ENCODE measurements at places on chromosomes 16 and 17.

GRCh38 chr16:84535851-84536250 is 31.4 kb upstream of the MEAK7 start:
- no peak for DNase-seq

- no peak for DNase-seq
Observed at GRCh38 chr16:70526403-70526802, 2.8 kb downstream of the SF3B3 start.

DNA sequence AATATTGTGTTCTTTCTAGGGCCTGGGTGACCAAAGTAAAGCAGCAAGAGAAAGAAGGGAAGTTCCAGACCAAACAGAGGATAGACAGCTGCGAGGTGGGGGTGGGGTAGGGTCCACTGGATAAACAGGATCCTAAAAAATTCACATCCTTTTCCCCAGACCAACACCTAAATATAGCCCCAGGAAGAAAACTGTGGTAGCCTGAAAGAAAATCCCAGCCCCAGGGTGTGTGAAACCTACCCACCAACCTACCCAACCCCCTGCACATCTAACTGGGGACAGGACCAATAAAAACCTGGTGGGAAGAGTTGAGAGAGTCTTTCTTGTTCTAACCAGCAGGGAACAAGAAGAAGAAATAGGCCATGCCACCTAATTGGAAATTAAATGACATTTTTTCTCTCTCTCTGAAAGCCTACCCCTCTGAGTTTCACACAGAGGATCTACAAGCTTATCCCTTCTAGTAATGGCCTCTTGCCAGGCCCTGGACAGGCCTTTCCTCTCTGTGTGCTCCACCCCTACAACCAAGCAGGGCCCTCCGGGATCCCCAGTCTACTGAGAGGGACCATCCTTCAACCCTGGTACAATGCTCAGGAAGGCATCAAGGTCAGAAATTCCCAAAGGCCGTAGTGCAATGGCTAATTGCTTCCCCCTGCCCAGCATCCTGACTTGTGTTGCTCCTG is 12.0 kb downstream of the MYO18A start:
- no peak for DNase-seq

DNA sequence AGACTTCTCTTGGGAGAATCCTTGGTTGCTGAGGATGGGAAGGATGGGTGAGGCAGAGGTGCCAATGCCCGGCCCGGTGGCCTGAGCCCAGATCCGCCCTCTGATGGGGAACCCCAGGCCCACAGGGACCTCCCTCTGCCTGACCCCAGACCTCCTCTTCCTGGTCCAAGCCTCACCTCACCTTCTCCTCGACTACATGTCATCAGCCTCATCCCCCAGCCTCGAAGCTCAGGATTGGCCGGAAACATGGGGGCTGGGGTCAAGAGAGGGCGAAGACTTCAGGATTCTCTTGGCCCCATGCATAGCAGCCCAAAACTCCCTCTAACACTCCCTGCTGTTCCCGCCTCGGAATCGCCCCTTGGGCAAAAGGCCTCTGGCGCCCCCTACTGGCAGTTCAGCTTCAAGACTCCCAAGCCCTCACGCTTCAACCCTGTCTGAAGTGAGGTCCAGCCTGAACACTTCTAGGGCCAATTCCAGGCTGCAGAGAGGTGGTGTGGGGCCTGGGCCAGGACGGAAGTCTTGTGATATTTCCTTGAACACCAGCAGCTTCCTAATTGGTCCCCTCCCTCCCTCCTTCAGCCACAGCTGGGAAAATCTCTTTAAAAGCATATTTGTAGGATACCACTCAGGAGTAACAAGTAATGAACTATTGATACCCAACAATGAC is 47.2 kb downstream of the ARHGAP27 start:
- peak; percentile 71 for DNase-seq

- DNase-seq: no peak
Observed at GRCh38 chr17:19651451-19652238, 3.1 kb downstream of the ALDH3A2 start.

DNA sequence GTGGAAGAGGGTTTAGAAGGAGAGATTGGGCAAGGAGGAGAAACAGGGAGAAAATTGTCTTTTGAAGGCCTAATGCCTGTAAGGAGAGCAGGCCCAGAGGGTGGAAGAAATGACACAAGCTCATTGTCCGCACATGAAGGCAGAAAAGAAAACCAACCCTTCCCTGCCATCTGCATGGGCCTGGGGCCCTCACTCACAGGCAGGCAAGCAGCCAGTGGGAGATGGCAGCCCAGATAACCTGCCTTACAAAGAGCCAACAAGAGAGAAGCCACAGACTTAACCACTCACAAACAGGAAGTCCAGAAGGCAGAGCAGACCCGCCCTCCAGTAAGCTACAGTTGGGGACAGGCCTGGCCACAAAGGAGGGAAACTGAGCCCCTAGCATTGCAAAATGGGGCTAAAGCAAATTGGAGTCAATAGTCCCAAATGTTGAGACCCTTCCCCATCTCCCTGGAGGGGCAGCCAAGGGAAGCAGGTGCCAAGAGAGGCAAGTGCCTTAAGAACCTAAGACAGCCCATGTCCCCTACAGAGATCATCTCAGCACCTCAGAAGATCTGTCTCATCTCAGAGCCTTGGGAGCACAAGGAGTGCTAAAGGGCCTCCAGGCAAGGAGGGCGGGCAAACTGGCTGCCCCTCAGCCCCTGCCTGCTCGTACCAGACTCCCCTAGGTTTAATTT is 7.3 kb upstream of the TSPOAP1 start:
- DNase-seq: no peak

DNA sequence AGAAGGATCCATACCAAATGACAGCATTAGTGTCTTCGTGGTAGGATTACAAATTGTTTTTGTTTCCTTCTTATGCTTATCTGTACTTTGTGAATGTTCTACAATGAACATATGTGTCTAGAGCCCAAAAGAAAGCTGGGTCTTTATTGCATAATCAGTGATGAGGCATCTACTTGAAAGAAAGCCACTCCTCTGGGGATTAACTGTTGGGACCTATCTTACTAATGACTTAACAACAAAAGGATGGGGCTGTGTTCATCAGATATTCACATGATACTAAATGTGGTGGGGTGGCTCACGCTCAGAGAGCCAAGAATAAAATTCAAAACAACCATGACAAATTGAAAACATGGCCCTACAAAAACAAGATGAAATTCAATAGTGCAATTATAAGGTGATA is 160.2 kb downstream of the RGS9 start:
- no peak for DNase-seq

GRCh38 chr16:49811644-49812334 is 44.1 kb downstream of the ZNF423 start:
- DNase-seq: no peak

GRCh38 chr16:68490829-68491575 is 42.7 kb upstream of the SMPD3 start:
- peak; percentile 42 for DNase-seq

DNA sequence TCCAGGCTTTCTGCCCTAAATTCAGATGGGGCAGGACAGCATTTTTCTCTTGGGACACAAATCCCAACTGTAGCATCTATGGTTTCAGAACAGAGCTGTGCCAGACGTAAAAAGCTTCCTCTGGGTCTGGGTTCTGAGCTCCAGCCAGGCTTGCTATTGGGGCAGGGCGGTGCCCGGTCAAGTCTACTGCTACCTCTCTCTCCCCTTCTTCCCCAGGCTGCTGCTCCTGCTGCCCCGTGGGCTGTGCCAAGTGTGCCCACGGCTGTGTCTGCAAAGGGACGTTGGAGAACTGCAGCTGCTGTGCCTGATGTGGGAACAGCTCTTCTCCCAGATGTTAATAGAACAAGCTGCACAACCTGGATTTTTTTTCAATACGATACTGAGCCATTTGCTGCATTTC is 1.1 kb downstream of the MT1M start:
- DNase-seq: no peak

DNA sequence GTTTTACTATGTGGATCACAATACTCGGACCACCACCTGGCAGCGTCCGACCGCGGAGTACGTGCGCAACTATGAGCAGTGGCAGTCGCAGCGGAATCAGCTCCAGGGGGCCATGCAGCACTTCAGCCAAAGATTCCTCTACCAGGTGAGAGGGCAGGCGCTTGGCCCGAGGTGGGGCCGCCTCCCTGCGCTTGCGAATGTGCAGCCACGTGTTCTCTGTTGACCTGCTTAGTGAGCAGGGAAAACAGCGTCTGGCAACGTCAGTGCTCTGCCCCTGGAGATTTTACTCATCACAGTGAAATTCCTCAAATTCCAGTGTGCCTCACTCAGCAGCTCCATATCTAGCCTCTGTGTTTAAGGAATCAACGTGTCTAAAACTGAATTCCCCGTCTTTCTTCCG is 33.4 kb upstream of the CLEC18A start:
- DNase-seq: peak; percentile 91

DNA sequence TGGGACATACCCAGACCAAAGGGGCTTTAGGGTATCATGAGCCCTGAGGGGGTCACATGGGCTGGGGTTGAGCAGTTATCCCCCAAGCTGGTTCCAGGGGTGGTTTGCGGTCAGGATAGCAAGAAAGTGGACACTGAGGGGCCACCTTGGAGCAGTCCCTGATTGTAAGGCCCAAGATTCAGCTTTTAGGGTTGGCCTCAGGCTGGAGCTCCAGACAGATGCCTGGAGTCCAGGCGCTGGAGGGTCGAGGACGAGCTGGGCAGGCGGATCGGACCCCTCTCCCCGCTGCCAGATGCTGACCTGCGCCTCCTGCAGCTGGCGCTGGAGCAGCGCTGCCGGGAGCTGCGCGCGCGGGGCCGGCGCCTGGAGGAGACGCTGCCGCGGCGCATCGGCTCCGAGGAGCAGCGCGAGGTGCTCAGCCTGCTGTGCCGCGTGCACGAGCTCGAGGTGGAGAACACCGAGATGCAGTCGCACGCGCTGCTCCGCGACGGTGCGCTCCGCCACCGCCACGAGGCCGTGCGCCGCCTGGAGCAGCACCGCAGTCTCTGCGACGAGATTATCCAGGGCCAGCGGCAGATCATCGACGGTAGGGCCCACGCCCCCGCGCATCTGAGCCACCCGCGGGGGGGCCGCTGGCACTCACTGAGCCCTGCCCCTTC is 10.0 kb downstream of the BTBD17 start:
- no peak for DNase-seq

DNA sequence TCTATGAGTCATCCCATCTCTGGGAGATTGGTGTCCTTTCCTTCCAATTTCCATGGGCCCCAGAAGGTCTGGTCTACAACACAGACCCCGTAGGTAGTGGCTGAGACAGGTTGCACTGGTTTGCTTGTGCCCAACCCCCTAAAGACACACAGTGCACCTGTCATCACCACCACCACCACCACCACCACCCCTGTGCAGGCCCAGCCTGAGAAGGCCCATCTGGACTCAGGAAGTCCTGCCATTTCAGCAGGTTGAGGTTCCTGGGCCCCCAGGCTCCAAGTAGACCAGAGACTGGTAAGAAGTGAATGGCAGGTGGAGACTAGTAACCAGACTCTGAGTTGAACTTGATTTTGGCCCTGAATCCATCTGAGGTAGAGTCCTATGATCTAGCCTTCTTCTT is 25.9 kb upstream of the PHB1 start:
- DNase-seq: no peak

DNA sequence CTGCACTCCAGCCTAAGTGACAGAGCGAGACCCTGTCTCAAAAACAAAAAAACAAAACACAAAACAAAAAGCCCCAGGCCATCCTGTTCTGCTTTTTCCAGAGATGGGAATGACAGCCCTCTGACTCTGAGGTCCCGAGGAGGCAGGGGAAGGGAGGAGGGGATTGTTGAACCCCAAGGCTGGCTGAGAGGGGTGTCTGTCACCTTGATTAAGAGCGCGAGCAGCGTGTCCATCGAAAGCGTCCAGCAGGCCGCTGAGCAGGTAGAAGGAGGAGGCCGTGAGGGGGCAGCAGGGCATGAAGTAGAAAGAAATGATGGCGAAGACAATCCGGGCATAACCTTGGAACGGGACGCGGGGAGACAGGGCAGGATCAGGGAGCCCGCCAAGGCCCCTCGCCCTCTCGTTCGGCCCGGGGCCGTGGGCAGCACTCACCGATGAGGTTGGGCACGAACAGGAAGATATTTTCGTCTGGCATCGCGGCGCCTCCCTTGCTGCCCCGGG is 593 bp downstream of the CDIPT start:
- peak; percentile 5 for DNase-seq

DNA sequence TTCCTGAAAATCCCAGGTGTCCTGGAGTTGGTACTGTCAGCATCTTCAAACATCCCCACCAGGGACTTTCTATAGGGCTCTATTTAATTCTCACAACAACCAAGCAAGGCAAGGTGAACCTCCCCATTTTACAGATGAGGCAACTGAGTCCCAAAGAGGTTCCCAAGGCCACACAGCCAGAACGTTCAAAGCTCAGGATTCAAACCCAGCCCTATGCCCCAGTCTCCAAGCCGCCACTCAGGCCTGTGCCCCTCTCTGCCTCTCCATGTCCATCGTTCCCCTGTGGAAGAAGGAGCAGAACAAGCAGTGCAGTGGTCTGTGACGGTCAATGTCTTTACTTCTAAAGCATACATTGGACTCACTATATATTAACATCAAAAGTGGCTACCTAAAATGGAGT is 6.1 kb downstream of the ZNF319 start:
- DNase-seq: no peak

- no peak for DNase-seq
Observed at GRCh38 chr17:65334406-65334805, 197.2 kb downstream of the RGS9 start.

DNA sequence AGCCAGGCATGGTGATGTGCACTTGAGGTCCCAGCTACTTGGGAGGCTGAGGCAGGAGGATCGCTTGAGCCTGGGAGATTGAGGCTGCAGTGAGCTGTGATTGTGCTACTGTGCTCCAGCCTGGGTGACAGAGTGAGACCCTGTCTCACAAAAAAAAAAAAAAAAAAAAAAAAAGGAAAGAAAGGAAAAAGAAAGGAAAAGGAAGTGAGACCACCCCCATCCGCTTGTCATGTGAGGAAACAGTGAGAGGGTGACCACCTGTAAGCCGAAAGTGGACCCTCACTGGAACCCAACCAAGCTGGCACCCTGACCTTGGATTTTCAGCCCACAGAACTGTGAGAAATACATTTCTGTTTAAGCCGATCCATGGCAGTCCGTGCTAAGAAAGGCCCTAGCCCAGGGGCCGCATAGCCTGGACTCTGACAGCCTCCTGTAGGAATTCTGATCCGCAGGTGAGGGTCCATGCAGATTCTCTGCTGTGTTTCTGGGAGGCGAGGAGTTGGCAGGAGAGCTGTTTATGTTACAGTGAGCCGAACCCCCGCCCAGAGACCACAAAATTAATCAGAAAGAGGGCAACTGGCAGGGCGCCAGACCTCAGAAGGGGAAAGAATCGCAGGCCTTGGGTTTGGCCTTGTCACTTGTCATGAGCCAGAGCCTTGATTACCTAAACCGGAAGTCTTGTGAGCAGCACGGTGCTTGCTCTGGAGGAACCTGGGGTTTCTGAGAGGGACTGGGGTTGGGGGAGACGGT is 945 bp downstream of the SGSH start:
- peak; percentile 88 for DNase-seq

Measured in RCC 7860 (cell line).